Cortex of kidney (tissue), 1 donor: ENCODE measurements at places on chromosomes 5 and 9.

DNA sequence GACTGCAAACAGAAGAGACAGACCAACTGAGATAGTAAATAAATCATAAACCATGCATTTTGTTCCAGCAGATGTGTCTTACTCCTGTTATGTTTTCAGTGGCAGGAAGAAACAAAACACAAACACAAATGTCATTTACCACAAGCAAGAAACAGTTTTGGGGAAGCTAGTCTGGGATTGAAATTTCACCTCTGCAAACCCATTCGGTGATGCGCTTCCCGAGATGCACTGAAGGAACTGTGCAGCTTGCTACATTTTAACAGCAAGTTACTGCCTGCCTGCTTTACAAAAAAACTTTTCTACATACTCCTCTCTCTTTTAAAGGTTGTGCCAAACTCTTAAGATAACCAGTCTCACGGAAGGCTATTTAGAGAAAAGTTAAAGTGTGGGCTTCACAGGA, 3.2 kb downstream of the MACROH2A1 start:
- DNase-seq = no peak

DNA sequence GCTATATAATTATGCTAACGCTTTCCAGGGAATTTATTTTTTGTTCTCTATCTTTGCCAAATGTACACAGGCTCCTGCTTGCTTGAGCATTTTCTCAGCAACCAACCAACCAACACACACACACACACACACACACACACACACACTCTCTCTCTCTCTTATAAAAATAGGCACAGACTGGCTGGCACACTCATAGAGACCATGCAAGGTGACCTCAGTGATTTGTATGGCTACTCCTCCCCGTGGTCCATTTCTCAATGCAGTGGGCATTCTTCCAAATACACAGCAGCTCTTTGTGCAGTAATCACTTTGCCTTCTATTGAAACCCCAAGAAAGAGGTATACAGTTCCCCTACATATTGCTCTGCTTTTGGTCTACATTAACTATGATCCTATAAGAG, 416.0 kb downstream of the MAN2A1 start:
- no peak for DNase-seq

DNA sequence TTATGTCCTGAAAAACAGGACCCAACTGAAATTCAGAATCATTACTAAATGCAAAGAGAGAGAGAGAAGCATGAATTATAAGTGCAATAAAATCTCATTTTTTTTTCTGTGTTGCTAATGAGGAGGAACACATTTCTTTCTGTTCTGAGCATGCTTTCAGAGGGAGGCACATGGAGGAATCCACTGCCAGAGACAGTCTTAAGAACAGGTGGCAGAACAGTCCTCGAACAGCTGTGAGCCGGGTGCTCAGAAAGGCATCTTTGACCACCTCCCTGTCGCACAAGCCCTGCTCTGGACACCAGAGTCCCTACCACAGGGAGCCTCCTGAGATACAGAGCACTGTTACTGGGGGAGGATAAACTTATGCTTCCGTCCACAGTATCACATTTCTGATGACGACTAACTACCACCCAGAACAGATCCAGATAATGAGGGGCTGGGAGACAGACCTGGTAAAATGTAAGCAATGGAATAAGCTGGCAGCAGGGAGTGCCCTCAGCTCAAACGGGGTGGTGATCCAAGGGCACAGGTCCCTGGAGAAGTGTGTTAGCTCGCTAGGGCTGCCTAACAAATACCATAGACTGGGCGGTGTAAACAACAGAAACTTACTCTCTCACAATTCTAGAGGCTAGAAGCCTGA, 134.0 kb downstream of the SLC1A3 start:
- DNase-seq = no peak

DNA sequence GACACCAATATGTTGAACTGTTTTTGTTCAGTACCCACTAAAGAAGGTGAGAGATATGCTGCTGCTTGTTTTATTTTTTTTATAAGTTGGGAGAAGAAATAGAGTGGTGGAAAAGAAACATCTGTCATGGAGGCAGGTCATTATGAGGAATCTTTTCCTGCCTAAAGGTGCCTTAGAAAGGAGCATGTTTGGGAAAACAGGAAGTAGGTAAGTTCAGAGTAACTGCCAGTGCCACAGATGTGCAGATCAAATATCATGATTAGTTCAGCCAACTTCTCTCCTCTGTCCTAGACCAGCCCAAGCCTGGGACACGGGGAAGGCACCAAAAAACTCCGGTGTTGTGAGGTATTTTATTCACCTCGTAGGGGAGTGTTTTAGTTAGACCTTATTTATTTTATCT, 144.2 kb downstream of the MAN2A1 start:
- no peak for DNase-seq

DNA sequence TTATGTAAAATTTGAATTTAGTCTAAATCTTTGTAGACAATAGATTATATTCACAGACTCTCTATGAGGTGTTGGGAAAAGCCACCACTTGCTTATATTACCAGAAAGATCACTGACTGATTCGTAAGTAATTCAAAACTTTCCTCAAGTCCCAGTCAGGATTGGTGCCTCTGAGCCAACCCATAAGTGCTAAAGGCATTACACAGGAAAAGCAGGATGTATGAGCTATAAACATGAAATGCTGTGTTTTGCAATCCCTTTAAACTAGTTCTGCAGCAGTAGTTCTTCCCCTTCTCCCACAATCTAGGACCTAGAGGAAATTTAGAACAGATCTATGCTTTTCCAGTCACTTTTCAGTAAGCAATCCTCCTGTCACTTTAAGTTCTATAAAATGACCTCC, 48.0 kb downstream of the SHLD3 start:
- no peak for DNase-seq
